Stimulated activated CD4-positive, alpha-beta T cell treated with anti-CD3 and anti-CD28 coated beads, Interleukin-1b, Interleukin-23, amount 100 ng/mL, for 1 hour (primary cell): ENCODE measurements at places on chromosomes 2 and 18.

- no peak for DNase-seq
Measured at GRCh38 chr2:96254571-96254970, 11.2 kb downstream of the TMEM127 start.

GRCh38 chr2:21820271-21820670, 696.5 kb downstream of the TDRD15 start:
- no peak for DNase-seq

DNA sequence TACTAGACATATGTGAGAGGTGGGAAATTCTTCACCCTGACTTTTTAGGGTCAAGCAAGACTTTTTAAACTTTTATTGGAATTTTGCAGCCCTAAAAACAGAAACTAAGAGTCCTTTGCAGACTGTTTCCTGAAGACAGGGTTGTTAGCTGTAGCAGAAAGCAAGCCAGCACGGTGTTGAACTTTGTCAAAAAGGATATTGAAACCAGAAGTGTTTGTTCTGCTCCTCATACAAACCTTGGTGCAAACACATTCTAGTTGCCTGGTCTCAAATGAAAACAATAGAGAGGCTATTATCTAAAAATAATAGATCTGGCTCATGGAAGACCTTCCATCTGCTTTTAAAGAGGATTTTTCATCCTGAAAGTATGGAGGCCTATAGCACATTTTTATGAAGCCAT, 65.8 kb upstream of the IGFBP5 start:
- DNase-seq = no peak

GRCh38 chr2:7559791-7560190, 642.6 kb downstream of the RNF144A start:
- no peak for DNase-seq

- no peak for DNase-seq
Measured at GRCh38 chr2:169221745-169222369, 140.5 kb downstream of the LRP2 start.

- DNase-seq = no peak
Measured at GRCh38 chr18:49398331-49398730, 62.1 kb downstream of the DYM start.

DNA sequence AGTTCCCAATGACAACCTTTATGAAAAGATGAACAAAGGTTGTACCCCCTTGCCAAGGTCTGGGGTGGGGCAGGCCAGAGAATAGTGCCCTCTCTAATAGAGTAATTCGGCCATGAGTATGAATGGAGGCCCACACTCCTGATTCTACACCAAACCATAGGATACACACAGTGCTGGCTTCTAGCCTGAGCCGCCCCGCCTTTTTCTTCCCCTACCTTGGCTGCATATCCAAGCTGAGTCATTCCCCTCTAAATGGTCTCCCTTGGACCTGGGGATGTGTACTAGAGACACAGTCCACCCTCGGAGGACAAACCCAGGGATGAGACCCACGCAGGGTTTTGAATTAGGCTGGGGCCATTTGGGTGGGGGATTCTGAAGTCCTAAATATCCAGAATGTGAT, 107.2 kb upstream of the CAPN13 start:
- no peak for DNase-seq

DNA sequence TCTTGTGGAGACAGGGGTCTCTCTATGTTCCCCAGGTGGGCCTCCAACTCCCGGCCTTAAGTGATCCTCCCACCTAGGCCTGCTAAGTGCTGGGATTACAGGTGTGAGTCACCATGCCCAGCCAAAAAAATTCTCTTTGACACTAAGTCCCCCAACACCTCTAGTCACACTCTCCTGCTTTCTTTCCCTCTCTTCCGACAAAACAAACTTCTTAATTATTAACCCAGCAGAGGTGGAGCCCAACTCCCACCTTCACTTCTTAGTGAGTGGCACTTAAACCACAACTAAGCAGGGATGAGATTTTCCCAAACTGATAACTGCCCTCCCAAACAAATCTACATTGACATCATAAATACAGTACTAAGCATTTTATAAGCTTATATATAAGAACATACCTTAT, 60.5 kb upstream of the PMAIP1 start:
- no peak for DNase-seq

DNA sequence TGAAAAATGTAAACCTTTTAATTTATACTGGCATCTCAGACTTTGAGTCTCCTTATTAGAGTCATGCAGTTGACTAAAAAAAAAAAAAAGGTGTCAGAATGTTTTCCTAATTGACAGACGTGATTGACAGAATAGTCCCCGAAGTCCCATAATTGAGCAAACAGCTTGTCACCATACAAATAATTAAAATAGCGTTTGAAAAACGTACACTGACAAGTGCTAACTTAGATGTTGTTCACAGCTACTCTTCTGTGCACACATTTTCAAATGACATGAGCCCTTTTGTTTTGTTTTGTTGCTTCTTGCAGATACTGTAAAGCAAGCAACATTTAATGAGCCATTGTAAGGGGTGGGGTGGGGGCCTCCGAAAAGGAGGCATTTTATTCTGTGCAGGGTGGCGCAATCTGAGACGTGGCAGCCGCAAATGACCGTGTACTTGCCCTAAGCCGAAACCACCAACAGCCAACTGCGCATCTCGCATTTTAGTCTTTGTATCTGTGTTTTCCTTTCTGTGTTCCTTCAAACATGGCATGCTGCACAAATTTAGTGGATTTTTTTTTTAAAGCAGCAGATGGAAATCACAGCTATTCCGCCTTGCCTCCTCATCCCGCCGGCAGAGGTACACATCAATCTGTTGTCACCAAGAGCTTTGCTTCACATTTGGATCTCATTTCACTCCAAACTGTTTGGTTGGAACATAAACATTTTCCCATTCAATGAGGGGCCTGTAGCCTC, 52.4 kb downstream of the LPIN1 start:
- DNase-seq = no peak

GRCh38 chr2:69692424-69692823, 48.9 kb upstream of the AAK1 start:
- no peak for DNase-seq

DNA sequence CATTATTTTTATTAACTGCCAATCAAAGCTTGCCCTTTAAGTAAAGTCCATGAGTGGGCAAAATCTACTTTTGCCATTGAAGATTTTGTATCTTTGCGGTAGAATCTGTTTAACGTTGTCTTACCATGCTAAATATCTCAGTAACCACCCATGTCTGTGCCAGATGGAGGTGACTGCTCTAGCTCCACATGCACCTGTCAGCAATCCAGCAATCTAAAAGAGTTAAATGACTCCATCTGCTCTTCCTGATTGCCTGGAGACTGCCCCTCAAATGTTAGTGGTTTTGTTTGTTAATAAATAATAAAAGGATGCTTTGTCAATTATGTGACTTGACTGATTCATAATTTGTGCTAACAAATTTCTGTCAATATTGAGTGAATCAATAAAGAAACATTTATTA, 141.7 kb downstream of the RBM43 start:
- no peak for DNase-seq

DNA sequence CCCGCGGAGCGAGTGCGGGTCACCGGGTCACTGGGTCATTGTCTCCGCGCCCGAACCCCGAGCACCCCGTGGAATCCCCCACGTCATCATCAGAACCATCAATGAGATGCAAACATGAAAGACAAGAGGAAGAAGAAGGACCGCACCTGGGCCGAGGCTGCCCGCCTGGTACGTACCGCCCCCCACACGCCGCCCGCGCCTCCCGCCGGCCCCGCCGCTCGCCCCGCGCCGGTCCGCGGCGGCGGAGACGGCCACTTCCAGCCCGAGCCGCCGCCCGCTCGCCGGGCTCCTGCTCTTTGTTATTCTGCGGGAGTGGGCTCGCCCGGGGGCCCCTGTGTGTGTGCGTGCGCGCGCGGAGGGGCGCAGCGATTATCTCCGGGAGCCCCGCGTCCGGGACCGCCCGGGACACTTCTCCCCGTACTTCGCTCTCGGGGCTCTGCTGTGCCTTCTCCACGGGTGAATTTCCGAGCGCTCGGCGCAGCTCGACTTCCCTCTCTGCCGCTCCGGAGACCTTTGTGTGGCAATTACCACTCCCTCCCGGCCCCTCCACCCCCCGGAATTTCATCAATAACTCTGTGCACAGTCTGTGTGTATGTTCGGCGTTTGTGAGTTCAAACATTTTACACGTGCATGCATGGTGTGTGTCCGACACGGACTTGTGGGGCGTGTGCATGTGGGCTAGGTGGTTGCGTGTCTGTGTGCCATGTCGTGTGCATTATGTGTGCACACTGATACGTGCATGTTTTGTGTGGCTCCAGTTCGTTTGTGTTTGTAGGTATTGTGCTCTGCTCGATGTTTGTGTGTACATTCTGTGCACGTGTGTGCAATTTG, 714 bp downstream of the ASXL3 start:
- no peak for DNase-seq

- DNase-seq = no peak
Measured at GRCh38 chr18:79949697-79950487, 1.6 kb downstream of the SLC66A2 start.

GRCh38 chr2:183069174-183069573, 9.4 kb upstream of the DUSP19 start:
- no peak for DNase-seq

DNA sequence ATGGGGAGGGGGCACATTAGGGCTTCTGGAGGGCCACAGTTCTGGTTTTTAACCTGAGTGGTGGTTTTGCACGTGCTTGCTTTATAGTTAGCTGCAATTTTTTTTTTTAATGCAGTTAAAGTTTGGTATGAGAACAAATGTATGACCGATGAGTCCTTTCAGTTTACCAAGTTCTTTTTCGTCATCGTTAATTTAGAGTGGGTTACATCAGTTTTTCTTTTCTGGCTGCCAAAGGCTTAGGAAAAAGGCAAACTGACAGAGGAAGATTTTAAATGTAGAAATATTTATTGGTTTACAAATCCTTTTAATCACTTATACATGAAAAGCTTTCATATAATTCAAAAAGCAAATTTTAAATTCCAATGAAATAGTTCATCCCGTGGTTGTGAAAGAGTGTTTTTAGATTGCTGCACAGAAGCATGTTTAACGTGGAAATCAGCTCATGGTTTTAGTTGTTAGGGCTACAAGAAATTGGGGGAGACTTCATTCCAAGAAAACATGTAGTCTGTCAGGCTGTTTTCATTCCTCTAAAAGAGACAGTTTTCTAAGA, 82.9 kb downstream of the MSH2 start:
- no peak for DNase-seq

- DNase-seq = no peak
Measured at GRCh38 chr2:85547859-85548607, 9.1 kb downstream of the MAT2A start.

GRCh38 chr2:41947701-41948396, 100.0 kb upstream of the PKDCC start:
- no peak for DNase-seq

GRCh38 chr2:237786936-237787335, 11.6 kb upstream of the RBM44 start:
- no peak for DNase-seq

GRCh38 chr2:71721362-71721665, 268.0 kb downstream of the DYSF start:
- no peak for DNase-seq

- DNase-seq = no peak
Measured at GRCh38 chr2:100057901-100058261, 84.5 kb downstream of the AFF3 start.

GRCh38 chr2:23824777-23825212, 102.1 kb downstream of the ATAD2B start:
- no peak for DNase-seq

- DNase-seq = no peak
Measured at GRCh38 chr2:101998896-101999789, 7.4 kb downstream of the IL1R2 start.

- no peak for DNase-seq
Measured at GRCh38 chr2:232632229-232632903, 1.0 kb upstream of the EFHD1 start.

DNA sequence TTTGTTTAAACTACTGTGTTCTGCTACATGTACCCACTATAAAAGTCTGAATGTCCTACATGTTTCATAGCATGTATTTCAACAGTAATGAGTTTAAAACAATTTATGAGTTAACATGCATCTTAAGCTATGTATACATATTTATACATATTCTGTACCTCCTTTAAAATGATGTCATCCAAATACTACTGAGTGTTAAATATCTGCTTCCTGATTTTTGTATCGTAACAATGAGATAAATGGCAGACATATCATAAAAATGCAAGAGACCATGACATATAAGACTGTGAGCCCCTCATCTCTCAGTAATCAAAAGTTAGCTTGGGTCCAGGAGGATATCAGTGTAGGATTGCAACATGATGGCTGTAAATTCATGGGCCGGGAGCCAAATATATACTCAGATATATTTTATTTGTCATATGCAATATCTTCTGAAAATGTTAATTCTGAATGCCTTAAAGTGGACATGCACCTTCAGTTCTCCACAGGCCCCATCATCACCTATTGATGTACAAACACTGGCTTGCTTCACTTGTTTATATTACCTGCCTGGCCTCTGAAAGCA, 3.6 kb downstream of the COL5A2 start:
- no peak for DNase-seq

DNA sequence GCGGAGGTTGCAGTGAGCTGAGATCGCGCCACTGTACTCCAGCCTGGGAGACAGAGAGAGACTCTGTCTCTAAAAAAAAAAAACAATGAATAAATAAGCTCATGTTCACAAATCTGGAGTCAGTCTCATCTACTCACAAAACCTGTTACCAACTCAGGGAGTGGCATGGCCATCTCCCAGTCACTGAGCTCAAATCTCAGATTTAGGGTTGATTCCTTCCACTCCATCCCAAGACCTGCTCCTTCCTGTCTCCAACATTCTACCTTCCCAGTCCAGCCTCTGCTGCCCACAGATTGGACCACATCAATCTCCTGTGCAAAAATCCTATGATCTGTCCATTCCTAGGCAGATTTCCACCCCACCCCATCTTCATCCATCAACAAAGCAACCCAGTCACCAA, 1.6 kb downstream of the STAT1 start:
- no peak for DNase-seq

GRCh38 chr18:76364282-76365259, 130.5 kb downstream of the ZNF516 start:
- no peak for DNase-seq

DNA sequence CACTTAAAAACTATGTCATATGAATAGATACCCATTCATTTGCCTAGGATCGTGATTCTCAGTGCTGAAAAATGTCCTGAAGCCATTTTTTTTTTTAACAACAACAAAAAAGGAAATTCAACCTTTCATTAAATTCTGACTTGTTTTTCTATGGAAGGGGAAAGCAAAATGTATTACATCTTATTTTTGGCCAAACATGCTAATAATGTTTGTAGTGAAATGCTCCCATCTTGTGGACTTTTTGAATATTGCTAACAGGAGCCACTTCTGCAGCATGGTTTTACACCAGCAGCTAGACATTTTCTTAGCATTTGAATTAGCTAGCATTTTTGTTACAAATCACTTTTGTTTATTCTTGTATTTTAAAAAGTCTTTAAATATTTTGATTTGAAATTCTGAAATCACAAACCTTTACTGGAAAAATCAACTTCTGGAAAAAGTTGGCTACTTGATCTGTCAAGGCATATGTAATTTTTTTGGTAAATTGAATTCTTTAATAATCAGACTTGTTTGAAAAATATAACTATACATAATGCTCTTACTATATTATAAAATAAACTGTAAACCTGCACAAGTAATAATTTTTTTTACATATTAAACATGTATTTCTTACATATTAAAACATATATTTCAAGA, 75.8 kb downstream of the KIDINS220 start:
- DNase-seq = no peak

GRCh38 chr2:2698182-2699120, 367.4 kb upstream of the MYT1L start:
- DNase-seq = no peak

GRCh38 chr2:29314816-29315571, 199.8 kb downstream of the CLIP4 start:
- DNase-seq = peak; percentile 16

- no peak for DNase-seq
Measured at GRCh38 chr18:71849407-71849806, 694.7 kb downstream of the CBLN2 start.
